Hematopoietic multipotent progenitor cell treated with erythropoietin and hydrocortisone succinate and interleukin-3 and kit ligand, for 15 days (in vitro differentiated cells): ENCODE measurements at places on chromosomes 12 and 14.
A peak's percentile ranks its signal among the peaks of the same experiment; 100 is the strongest.

GRCh38 chr12:105469211-105469610 is 138.7 kb downstream of the C12orf75 start:
- DNase-seq = no peak

DNA sequence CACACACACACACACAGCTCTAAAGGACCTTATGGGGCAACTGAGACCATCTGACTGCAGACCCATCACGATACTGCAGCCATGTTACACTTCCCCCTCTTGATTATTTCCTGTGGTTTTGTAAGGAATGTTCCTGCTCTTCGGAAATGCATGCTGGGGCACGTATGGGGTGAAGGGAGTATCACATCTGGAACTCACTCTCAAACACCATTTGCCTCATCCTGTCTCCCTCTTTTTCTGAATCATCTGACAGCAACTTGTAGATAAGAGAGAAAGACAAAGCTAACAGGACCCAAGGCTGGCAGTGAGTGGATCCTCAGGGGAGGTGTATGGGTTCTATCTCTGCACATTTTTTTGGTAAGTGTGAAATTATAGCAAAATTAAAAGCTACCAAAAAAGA is 50.3 kb downstream of the RIMBP2 start:
- DNase-seq = no peak

DNA sequence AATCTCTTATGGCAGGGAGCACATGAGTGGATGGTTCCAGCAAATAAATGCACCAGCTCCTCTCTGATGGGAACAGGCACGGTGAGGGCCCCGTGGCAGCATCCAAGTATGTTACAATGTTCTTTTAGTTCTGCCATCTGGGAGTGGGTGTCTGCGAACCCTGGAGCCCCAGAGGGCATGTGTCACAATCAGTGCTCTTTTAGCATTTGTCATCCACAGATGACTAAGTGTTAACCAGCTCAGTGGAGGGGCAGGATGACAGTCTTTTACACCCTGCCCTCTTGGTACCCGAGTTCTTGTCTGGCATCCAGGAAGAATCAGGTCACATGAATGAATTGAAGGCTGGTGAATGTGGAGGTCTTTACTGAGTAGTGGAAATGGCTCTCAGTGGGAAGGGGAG is 560.4 kb upstream of the FLRT2 start:
- no peak for DNase-seq

GRCh38 chr14:99572173-99572999 is 31.6 kb downstream of the CCDC85C start:
- DNase-seq = no peak

- DNase-seq = no peak
These were observed 13.2 kb downstream of the PLBD1 start for GRCh38 chr12:14554281-14555007.

GRCh38 chr14:92663049-92663448 is 85.4 kb downstream of the LGMN start:
- DNase-seq = no peak

- peak; percentile 78 for DNase-seq
These were observed at the start of gene ARHGDIB for GRCh38 chr12:14961466-14962152. ARHGDIB (minus strand) TSS chr12:14961601; CDS start chr12:14950712, 10,889 bp downstream.

DNA sequence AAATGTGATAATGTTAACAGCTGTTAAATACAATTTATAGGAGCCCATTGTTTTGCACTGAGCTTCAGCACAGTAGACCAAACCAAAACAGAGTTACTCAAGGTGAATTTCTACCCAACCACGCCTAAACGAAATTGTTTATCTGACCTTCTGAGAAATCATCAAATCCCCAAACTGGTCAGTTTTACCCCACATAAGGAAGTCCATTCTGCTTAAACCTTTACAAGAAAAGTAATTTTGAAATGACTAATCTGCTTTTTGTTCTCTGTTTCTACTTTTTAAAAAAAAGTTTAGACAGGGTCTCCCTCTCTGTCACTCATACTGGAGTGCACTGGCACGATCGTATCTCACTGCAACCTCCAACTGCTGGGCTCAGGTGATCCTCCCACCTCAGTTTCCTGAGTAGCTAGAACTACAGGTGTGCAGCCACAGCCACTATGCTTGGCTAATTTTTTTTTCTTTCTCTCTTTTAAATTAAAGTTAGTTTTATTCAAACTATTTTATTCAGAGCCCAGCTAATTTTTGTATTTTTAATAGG is 1.4 kb upstream of the RNF10 start:
- no peak for DNase-seq

- no peak for DNase-seq
These were observed 80.0 kb downstream of the DRAM1 start for GRCh38 chr12:101957252-101957959.

DNA sequence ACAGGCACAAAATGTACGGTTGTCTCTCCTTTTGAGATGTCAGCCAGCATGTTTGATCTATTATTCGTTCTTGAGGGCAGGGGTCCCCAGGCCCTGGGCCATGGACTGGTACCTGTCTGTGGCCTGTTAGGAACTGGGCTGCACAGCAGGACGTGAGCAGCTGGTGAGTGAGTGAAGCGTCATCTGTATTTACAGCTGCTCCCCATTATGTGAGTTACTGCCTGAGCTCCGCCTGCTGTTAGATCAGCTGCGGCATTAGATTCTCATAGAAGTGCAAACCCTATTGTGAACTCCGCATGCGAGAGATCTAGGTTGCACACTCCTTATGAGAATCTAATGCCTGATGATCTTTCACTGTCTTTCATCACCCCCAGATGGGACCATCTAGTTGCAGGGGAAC is 41.4 kb upstream of the SCN8A start:
- DNase-seq = no peak

- DNase-seq = no peak
These were observed 26.0 kb downstream of the MAPK1IP1L start for GRCh38 chr14:55077170-55078151.

GRCh38 chr12:8562310-8562709 is 21.6 kb upstream of the CLEC4E start:
- no peak for DNase-seq
